Eye (tissue), 1 donor: ENCODE measurements at places on chromosomes 3 and 15.

DNA sequence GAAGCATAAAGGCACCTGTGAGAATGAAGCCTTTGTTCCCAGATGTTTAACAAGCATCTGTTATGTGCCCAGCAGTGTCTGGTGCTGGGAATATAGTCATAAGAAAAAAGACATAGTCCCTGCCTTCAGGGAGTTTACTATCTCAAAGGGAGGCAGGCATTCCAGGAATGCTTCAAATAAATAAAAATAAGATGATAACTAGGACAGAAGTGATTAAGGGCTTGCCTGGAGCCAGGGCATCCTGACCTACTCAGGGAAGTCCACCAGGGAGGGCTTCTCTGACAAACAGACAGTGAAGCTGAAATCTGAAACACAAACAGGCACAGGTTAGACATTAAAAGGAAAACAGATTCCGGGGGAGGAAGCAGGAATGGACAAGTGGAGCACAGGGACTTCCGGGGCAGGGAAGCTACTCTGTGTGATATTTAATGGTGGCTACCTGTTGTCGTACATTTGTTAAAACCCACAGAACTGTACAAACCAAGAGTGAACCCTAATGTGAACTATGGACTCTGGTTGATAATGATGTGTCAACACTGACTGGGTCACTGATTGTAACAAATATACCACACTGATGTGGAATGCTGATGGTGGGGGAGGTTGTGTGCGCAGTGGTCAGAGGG lies 53.3 kb downstream of the ITGB5 start:
- DNase-seq: no peak

DNA sequence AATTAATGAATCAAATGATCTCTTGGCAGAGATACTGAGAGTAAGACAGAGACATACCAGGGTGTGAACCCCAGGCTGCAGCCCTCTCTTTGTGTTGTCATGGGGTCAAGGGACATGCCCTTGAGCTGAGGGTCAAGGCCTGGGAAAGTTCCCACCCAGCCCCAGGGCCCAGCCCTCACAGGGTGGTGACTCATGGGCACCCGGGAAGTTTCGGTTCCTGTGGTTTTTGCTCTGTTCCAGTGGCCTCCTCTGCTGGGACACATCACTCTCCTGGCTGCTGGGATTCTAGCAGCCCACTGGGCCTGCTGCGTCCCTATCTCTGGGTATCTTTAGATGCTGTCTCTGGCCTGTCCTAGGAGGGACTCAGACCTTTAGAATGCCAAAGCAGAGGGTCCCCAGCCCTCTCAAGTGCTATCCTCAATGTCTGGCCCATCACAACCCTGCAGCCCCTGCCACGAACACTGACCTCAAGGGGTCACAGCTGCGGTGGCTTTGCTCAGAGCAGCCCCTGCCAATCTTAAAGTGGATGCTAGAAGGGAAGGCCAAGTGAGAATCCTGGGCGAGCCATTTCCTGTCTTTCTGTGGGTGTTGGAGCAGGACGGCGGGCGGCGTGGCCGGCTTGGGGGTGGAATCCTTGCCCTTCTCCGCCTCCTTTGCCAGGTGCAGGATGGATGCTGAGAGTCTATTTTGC lies 148.4 kb upstream of the TLE3 start:
- no peak for DNase-seq

GRCh38 chr15:52808441-52808840 lies 18.3 kb upstream of the ONECUT1 start:
- peak; percentile 4 for DNase-seq

- DNase-seq: peak; percentile 82
Observed at GRCh38 chr3:177824190-177824786, 627.0 kb upstream of the TBL1XR1 start.

DNA sequence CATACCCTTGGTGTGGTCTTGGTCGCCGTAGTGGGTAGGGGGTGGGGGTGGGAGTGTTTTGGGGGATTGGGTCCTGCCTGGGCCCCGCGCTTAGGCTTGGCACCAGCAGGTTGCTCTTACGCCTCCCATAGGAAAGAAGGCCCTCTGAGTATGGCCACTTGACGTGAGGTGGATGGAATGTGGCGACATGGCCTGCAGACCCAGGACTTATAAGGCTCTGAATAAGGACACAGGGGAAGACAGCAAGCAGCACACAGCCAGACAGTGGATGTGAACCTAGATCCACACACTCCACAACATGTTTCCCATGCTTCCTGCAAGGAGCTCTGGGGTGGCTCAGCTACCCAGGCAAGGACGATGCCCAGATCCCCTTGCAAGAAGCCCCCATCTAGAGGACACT lies 12.4 kb downstream of the RBPMS2 start:
- no peak for DNase-seq

GRCh38 chr15:41866263-41866703 lies 27.6 kb downstream of the SPTBN5 start:
- peak; percentile 69 for DNase-seq

DNA sequence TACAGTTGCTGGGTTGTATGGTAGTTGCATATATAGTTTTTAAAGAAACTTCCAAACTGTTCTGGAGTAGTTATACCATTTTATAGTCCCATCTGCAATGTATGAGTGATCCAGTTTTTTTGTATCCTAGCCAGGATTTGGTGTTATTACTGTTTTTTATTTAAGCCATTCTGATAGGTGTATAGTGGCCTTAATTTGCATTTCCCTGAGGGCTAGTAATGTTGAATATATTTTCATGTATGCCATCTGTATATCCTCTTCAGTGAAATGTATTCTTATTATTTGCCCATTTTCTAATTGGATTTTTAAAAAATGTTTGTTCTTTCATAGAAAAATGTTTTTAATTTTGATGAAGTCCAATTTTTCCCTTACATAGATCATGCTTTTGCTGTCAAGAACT lies 29.2 kb downstream of the PXK start:
- DNase-seq: no peak

- no peak for DNase-seq
Observed at GRCh38 chr15:48253172-48253571, 47.1 kb downstream of the SLC12A1 start.

DNA sequence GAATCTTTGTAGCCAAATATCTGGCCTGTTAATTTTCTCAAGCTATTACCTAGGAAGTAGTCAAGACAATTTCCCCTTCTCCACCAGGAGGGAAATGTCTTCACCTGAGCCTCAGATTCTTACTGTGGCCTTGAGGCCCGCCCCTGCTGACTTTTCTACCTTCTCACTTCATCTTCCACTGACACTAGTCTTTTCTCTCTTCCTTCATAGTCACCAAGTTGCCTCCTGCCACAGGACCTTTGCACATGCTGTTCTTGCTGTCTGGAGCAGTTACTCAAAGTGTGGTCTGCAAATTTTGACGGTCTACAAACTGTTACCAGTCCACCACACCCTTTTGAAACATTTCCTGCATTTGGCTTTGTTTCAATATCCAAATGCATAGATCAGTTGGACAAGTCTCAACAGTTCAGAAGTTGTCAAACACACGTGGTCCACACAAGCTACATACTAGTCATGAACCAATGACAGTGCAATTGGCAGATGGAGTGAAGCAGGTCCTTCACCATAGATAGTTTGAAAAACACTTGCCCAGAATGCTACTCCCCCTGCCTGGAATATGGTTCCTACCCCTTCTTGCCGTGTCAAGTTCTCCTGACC lies 100.5 kb downstream of the OSBPL10 start:
- DNase-seq: no peak

DNA sequence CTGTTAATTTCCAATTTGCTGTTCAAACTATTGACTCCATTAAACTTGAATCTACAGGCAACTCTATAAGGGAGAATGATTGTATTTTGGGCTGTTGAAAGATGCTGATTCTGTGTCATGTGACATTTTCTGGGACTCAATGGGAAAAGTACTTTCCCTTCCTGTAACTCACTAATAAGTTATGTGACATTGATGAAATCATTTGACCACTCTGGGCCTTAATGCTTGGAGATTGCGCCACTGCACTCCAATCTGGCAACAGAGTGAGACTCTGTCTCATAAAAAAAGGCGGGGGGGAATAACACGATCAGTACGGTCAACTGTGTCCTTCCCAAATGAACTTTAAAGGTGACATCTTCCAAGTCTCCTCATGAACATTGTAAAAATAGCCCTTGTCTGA lies 215.2 kb upstream of the SGO1 start:
- DNase-seq: no peak

DNA sequence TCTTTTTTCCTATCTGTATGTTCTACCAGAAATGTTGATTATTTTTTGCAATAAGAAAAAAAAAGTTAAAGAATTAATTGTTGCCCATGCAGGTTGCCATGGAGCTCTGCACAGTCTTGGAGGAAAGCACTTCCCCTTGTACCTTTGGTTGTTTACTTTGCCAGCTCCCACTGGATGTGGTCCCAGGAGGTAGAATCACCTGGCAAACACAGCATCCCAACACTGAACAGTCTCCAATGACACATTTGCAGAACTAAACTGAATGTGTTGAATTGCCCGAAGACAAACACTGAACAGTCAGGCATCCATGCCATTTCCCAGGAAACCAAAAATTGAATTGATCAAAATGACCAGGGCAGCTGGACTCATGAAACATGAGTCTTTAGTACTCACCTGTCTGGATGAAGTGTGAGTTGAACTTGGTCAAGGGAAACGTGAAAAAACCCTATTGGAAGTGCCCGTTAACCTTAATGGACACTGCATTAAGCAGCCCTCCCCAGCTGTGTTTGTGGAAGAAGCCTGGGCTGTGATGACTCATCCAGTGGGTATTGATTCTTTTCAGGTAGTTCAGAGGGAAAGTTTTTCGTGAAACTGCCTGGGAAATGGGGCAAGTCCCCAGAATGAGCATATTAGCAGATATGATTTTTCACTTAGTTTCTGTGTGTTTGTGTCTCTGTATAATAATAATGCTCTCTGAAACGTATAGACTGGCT lies 284.7 kb upstream of the STT3B start:
- DNase-seq: no peak

GRCh38 chr15:85581495-85581894 lies 201.1 kb downstream of the AKAP13 start:
- no peak for DNase-seq

GRCh38 chr15:63072809-63073277 lies 30.3 kb downstream of the TPM1 start:
- DNase-seq: no peak

- DNase-seq: no peak
Observed at GRCh38 chr3:49104052-49104426, 518 bp downstream of the QARS1 start.

GRCh38 chr3:73475717-73476116 lies 149.0 kb downstream of the PDZRN3 start:
- no peak for DNase-seq
